ENCODE measurements at places on chromosomes 4 and X.

GRCh38 chr4:183393446-183393845, 51.0 kb upstream of the CDKN2AIP start:
- no peak for DNase-seq

- DNase-seq = no peak
These were observed 63.9 kb downstream of the APBB2 start for GRCh38 chr4:41150401-41150800.

- no peak for DNase-seq
These were observed 49.0 kb downstream of the CRMP1 start for GRCh38 chr4:5843573-5844530.

DNA sequence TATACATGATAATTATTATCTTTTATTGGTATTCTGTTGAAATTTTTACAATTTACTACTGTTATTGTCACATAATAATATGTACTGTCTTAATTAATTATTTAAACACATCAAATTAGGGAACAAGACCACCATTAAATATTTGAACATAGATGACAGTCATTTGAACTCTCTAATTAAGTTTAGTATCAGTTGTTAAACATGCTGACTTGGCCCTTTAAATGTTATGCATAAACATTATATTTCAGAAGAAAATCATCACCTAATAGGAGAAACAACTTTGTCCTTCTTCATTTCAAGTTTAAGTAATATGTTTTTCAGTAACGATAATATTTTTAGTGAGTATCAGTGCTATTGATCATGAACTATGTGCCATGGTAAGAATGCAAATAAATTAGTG, 623.5 kb upstream of the GNPDA2 start:
- no peak for DNase-seq

- DNase-seq = no peak
These were observed 12.2 kb downstream of the SULT1B1 start for GRCh38 chr4:69748173-69748572.

DNA sequence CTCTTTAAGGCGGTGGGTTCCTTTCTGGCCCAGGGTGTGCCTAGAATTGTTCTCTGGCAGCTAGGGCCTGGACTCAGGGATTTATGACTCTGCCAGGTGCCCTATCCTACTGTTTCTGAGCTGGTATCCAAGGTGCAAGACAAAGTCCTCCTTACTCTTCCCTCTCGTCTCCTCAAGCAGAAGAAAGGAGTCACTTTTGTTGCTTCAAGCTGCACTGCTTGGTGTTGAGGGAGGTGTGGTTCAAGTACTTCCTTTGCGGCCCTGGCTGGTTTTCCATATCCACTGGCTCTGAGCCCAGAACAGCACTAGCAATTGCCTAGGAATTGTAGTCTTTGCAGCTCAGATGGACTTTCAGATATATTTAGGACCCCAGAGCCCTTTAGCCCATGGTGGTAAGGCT, 39.3 kb downstream of the RTL3 start:
- DNase-seq = no peak

DNA sequence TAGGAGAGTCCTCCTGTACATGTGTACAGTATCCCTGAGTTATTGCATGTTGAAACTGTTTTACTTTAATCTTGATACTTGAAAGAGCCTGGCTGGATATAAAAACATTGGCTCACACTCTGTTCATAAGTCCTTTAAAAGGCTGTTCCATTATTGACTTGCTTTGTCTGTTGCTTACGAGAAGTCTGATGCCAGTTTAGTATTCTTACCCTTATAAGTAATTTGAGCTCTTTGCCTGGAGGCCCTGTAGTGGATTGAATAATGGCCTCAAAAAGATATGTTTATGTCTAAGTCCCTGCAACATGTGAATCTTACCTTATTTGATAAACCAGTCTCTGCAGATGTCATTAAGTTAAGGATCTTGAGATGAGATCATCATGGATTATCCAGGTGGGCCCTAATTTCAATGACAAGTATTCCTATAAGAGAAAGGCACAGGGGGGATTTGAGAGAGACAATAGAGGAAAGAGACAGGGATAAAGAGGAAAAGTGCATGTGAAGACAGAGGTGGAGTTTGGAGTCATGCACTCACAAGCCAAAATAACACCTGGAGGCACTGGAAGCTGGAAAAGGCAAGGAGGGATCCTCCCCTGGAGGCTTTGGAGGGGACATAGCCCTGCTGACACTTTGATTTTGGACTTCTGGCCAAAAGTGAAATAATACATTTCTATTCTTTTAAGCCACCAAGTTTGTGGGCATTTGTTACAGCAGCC, 98.1 kb downstream of the IRF2 start:
- no peak for DNase-seq

DNA sequence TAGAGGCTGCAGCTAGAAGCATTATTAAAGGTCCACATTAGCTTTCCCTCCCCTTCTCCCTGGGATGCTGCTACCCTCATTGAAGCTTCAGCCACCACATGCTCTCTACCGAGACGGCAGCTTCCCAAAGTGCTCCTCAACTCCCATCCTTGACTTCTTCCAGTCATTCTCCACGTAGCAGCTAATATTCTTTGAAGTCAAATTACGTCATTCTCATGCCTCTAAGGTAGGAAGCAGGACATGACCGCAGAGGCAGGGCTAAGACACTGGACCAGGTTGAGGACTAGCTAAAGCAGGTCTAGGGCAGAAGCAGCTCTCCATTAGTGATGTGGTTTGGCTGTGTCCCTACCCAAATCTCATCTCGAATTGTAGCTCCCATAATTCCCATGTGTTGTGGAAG, 128.3 kb downstream of the SHOX start:
- no peak for DNase-seq

- DNase-seq = no peak
These were observed 43.1 kb downstream of the SRPX2 start for GRCh38 chrX:100687128-100687527.

GRCh38 chr4:133799717-133800315, 401.8 kb downstream of the PABPC4L start:
- no peak for DNase-seq

DNA sequence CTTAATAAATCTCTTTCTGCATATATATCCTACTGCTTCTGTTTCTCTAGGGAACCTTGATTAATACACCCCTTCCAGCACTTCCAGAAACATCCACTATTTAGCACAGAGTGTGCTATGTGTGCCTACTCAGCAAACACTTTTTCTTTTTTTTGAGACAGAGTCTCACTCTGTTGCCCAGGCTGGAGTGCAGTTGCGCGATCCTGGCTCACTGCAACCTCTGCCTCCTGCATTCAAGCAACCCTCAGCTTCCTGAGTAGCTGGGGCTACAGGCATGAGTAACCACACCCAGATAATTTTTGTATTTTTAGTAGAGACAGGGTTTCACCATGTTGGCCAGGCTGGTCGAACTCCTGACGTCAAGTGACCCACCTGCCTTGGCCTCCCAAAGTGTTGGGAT, 266.9 kb upstream of the DIAPH2 start:
- DNase-seq = no peak

DNA sequence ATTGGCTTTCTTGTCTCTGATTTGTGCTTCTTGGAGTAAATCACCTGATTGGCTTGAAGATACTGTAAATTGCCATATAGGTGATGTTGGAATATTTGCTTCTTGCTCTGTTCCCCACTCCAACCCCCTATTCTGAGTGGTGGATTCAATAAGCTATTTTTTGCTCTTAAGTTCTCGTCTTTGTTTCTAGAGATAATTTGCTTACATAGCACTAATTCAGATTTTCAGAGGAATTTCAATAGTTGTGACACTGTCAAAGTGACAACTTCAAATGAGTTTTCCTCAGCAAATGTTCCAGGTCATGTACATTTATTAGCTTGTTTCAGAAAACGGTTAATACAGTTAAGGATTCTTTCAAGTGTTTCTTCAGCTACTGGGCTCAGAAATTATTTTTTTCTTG, 18.6 kb downstream of the LANCL3 start:
- no peak for DNase-seq

DNA sequence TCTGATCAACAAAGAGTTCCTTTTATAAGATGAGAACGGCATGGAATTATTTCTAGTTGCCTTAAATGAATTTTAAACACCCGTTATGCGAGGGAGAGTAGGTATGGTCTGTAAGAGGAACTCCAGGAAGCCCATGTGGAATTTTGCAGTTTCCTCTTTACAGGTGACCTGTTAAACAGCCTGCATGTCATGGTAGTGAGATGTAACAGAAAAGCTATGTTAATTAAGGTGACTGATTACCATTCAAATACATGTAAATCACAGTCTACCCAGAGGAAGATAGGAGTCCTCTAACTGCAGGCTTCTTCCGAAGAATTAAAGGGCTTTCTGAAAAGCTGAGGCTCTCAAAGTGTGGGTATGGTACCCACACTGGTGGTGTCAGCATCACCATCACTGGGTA, 163.6 kb downstream of the CBR4 start:
- DNase-seq = no peak

DNA sequence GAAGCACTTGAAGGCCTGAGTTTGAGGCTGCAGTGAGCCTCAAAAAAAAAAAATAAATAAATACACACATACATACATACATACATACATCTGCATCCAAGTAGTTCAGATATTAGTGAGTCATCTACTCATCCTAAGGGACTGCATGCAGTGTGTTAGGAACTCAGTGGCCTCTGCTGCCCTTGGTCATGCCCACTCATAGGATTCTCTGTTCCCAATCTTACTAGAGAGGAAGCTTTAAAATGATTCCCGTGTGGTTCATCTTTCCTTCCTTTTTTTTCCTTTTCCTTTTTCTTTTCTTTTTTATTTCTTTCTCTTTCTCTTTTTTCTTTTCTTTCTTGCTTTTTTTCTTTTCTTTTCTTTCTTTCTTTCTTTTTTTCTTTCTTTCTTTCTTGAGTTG, 10.9 kb upstream of the YIPF6 start:
- no peak for DNase-seq

- DNase-seq = no peak
These were observed at the start of gene KCNE5 for GRCh38 chrX:109624641-109625616. Gene KCNE5 (minus strand): TSS chrX:109625172. CDS start chrX:109625020, 152 bp downstream.

GRCh38 chr4:78568640-78569305, 17.2 kb downstream of the ANXA3 start:
- no peak for DNase-seq

DNA sequence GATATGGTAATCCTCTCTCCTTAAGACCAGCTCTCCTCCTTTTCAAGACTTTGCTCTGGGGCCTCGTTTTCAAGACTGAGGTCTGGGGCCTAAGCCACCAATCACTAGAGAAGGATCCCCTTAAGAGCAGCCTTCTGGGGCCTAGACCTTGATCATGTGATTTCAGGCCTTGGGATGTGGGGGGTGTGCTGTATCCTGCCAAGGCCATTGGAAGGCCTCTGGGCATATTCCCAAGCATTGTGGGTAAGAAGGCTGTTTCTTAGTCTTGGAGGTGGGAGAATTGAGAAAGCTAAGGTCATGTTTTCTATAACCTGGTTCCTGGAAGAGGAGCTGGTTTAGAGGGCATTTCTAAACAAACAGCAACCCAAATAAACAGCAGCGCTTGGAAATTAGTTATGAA, 12.1 kb downstream of the TMEM164 start:
- no peak for DNase-seq

GRCh38 chr4:107850438-107850837, 25.7 kb downstream of the SGMS2 start:
- DNase-seq = no peak

DNA sequence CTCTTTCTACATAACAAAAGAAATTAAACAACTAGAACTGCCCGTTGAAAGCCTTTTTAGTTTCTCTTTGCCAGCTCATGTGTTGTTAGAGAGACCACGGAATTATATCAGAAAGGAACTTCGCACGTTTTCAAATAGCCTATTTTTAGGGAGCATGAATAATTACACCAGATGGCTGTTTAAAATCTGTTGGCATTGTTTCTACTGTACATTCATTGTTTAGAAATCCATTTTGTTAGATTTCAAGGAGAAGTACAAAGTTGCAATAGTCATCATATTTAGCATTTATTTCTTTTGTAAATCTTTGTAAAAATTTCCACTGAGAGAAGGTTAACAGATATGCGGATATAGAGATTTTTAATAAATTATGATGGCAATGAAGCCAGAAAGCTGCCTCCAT, 403.0 kb upstream of the HS3ST1 start:
- no peak for DNase-seq

GRCh38 chr4:159237975-159238374, 135.1 kb downstream of the RAPGEF2 start:
- DNase-seq = no peak

DNA sequence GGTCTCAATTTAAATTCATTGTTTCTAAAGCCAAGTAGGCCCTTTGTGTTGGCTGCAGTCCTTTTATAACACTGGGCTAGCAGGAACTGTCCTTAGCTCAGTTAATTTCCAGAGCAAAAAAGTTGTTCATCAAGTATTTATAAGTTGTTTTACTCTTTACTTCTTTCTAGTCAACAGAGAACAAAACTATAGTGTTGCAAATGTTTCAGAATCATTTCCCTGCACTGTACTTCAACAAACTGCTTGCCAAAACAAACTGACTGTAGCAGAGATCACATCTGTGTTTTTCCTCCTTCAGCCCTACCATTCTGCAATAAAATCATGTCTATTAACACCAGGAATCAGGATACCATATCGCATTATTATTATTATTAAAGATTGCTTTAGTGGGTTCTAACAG, 168.5 kb upstream of the SH3RF1 start:
- no peak for DNase-seq

DNA sequence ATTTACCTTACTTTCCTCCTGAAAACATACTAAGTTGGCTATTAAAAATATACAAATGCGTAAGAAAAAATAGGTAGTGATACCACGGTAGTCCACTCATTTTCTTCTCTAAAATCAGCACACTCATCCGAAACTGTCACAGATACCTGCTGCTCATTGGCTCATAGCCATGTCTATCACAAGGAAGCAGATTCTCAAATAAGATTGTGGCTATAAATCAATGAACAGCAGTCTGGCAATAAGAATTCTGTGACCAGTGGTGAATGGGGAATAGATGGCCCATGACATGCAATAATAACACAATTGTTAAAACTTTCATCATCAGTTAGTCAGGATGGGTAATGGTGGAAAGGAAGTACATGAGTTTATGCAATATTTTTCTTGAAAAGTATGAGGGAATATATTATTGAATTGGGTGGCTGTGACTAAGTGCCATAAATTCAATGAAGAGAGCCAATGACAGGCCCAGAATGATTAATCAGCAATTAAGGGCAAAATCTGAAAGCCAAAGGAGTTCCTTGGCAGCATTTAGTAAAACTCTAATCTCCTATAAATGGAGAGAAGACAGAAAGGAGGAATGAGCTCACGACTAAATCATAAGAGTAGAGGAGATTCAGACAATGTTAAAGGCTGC, 202.3 kb upstream of the NEIL3 start:
- DNase-seq = no peak

- no peak for DNase-seq
These were observed 3.5 kb downstream of the JAKMIP1 start for GRCh38 chr4:6196871-6197270.

DNA sequence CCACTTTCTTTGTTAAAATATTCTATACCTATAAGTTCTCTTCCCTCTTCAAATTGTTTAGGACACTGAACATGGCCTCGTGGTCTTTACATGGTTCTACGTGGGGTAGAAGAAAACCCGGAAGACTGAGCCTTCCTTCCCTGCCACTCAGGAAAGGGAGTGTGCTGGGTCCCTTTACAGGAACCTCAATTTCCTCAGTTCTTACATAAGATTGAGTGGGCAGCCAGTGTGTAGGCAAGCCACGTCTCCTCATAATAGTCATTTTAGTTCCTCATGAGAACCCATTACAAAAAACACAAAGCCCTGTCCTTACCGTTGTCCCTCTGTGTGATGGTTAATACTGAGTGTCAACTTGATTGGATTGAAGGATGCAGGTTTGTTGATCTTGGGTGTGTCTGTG, 28.7 kb upstream of the SMIM10L2A start:
- DNase-seq = no peak
